Astrocyte (in vitro differentiated cells and primary cell): ENCODE measurements at places on chromosomes 1 and 21. TPM values are rescaled to one million over a fixed set of nuclear protein-coding genes. Genes with fewer than 3 reads are reported as not detected.

DNA sequence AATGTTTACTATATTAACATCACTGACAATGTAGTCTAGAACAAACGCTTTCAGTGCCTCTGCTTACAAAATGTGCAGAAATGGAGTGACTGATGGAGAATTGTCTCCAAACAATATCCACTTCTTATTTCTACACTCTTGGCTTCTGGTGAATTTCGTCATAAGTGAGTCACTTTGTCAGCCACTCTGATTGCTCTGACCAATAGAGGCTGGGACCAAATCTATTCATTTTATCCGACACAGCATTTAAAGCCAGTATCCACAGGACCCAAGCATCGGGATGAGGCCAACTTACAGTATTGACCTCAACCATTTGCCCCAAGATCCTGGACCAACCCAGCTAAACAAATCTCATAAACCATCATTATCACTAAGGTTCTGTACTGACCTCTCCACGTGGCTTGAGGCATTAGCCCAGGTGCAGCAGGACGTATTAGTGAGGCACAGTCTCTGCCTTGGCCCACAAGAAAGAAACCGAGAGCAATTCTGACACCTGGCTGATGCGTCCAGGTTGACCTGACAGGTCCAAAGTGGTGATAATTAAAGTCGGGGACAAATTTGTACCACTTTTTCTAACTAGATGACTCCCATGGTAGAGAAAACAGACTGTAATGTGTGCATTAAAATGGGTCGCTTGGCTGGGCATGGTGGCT lies 53.3 kb upstream of the ERO1B start:
- DNase-seq: no peak

- DNase-seq: no peak
Observed at GRCh38 chr1:58710190-58711085, 10.6 kb upstream of the MYSM1 start.

DNA sequence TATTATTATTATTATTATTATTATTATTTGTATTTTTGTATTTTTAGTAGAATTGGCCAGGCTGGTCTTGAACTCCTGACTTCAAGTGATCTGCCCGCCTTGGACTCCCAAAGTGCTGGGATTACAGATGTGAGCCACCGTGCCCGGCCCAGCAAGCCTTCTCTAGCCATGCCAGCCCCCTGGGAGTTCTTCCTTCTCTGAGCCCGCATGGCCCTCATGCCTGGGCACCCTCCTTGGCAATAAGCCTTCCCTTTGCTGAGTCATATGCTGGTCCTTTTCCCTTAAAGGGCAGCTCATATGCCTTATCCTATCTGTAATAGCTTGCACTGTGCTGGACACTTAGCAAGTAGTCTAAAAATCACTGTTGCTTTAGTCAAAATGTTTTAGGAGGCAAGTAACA lies 8.5 kb upstream of the NBL1 start:
- DNase-seq: no peak

- DNase-seq: no peak
Observed at GRCh38 chr1:198068285-198068684, 88.5 kb upstream of the NEK7 start.

- no peak for DNase-seq
Observed at GRCh38 chr1:246151796-246152434, 355.2 kb downstream of the SMYD3 start.

SPRR1A gene
- total RNA-seq: not detected in 2 replicates

RPE65 gene
- total RNA-seq: 0.27 and 0.91 TPM in 2 replicates
